Panc1 (cell line): ENCODE measurements at places on chromosomes 11 and 22.

- DNase-seq, result no peak
These were observed 2.1 kb downstream of the CORO1B start for GRCh38 chr11:67441098-67441563.

DNA sequence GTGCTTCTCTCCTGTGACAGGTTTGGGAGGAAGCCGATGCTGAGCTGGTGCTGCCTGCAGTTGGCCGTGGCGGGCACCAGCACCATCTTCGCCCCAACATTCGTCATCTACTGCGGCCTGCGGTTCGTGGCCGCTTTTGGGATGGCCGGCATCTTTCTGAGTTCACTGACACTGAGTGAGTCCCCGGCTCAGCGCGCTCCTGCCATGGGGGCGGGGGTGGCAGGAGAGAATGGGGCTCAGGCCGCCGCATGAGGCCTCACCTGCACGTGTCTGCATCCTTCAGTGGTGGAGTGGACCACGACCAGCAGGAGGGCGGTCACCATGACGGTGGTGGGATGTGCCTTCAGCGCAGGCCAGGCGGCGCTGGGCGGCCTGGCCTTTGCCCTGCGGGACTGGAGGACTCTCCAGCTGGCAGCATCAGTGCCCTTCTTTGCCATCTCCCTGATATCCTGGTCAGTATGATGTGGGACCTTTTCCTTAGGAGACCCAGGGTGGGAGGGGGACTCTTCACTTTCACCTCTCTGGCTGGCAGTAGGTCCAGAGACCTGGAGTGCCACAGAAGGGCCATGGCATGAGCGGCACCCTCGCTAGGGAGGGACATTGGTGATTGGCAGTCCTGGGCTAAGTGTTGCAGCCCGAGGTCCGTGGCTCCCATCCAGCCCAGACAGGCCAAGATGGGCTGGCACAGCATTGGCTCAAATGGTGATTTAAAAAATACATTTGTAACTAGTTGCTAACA is 28.9 kb upstream of the SLC22A12 start:
- no peak for DNase-seq

DNA sequence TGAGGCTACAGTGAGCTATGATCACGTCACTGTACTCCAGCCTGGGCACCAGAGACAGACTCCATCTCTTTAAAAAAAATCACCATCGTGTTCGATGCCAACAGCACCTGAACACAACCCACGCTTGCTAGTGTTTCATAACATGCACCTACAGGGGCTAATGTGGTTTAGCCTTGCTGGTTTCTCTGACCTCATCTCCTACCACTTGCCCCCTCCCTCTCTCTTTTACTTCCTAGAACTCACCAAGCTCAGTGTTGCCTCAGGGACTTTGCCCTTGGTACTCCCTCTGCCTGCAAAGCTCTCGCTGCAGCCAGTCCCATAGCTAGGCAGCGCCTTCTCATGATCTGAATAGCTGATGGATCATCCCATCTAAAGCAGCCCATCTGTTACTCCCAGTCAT is 99.8 kb downstream of the FBXO7 start:
- DNase-seq, result no peak

- no peak for DNase-seq
These were observed 7.5 kb upstream of the SREBF2 start for GRCh38 chr22:41825376-41825775.

- DNase-seq, result peak; percentile 22
These were observed 741 bp upstream of the NAV2 start for GRCh38 chr11:19711911-19712280.

GRCh38 chr22:36175892-36176291 is 15.3 kb upstream of the APOL3 start:
- DNase-seq, result no peak
